Aorta (tissue), 5 donors: ENCODE measurements at places on chromosomes 1 and 21. TPM values are rescaled to one million over a fixed set of nuclear protein-coding genes. Genes with fewer than 3 reads are reported as not detected.

- H3K36me3 ChIP-seq = no peaks in the 10 kb centered on the region
- H3K27ac ChIP-seq = no peak overlapping the region
- H3K27me3 ChIP-seq = no peaks in the 10 kb centered on the region
- DNase-seq = peak; percentile 67
- H3K4me1 ChIP-seq = no peaks in the 10 kb centered on the region
These were observed 22.1 kb upstream of the NPHP4 start for GRCh38 chr1:6014130-6014999.

DNA sequence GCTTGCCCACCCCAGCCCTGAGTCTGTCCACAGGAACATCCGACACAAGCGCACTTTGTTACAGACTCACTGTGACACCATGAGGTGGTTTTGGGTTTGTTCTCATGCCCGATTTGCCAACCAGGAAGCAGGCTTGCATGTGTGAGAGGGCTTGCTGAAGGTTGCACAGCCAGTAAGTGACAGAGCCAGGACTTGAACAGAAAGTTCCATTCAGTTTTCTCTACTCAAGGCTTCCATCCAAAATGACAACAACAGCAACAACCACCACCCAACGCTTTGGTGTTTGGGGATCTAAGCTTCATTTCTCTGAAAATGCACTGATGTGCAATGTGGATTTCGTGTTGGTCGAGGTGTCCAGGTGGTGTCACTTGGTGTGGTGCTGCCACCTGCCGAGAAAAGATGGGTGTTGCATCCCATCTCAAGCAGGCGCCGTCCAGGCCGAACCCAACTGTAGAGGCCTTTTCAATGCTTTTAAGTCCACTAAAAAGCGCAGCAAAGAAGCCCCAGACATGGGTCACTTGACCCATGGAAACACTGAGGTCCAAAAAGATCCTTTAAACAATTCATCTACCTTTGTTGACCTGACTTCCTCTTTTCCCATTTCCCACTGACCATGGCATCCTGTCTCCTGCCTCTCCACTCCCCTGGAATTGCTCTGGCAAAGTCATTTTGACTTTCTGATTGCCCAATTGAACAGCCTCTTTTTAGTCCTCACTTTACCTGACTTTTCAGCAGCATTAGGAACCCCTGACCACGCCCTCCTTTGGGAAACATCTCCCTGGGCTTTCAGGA, 12.2 kb downstream of the CITED4 start:
- no peaks in the 10 kb centered on the region for H3K4me1 ChIP-seq
- no peak overlapping the region for H3K4me3 ChIP-seq
- peak; percentile 74 for DNase-seq
- H3K36me3 ChIP-seq = no peaks in the 10 kb centered on the region
- H3K27me3 ChIP-seq = no peaks in the 10 kb centered on the region

DNA sequence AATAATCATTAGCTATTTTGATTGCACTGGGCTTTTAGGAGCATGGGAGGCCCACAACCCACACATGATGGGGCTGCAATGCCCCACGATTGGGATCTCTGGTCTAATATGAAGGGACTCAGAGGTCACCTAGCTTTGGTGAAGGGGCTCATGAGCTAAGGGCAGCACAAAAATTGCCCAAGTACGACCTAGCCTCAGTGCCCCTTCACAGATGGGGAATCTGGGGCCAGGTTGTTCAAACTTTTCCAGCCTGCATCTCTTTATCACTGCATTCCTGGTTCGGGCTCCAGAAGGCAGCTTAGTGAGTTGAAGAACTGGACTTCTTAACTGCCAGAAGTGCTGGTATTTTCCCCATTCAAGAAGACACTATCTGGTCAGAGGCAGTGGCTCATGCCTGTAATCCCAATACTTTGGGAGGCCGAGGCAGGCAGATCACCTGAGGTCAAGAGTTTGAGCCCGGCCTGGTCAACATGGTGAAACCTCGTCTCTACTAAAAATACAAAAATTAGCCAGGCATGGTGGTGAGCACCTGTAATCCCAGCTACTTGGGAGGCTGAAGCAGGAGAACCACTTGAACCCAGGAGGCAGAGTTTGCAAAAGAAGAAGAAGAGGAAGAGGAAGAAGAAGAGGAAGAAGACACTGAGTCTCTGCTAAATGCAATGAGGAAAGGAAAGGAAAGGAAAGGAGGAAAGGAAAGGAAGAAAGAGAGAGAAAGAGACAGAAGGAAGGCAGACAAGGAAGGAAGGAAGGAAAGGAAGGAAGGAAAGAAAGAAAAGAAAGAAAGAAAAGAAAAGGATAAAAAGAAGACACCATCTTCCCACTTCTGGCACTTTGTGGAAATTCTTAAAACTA, 258.5 kb upstream of the IRF2BP2 start:
- no peak for DNase-seq
- no peaks in the 10 kb centered on the region for H3K4me1 ChIP-seq
- H3K27ac ChIP-seq = no peak overlapping the region
- H3K4me3 ChIP-seq = no peak overlapping the region

- H3K27ac ChIP-seq = no peak overlapping the region
- no peak overlapping the region for H3K4me3 ChIP-seq
- no peaks in the 10 kb centered on the region for H3K36me3 ChIP-seq
- H3K27me3 ChIP-seq = peaks cover 1% of the 10 kb centered on the region
These were observed 14.9 kb downstream of the TTC34 start for GRCh38 chr1:2786329-2787162.

DNA sequence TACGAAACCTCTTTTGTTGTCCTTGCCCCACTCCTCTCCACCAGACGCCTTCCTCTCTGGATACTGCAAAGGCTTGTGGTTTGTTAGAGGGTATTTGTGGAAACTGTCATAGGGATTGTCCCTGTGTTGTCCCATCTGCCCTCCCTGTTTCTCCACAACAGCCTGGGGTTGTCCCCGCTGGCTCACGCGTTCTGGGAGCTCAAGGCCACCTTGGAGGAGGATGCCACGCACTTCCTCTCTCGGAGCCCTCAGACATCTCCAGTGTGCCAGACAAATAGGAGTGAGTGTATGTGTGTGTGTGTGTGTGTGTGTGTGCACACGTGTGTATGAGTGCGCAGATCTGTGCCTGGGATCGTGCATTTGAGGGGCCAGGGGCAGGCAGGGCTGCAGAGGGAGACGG, 37.6 kb upstream of the IL19 start:
- no peak overlapping the region for H3K4me3 ChIP-seq
- H3K27me3 ChIP-seq = no peaks in the 10 kb centered on the region
- no peak for DNase-seq
- H3K27ac ChIP-seq = no peak overlapping the region
- no peaks in the 10 kb centered on the region for H3K4me1 ChIP-seq

DNA sequence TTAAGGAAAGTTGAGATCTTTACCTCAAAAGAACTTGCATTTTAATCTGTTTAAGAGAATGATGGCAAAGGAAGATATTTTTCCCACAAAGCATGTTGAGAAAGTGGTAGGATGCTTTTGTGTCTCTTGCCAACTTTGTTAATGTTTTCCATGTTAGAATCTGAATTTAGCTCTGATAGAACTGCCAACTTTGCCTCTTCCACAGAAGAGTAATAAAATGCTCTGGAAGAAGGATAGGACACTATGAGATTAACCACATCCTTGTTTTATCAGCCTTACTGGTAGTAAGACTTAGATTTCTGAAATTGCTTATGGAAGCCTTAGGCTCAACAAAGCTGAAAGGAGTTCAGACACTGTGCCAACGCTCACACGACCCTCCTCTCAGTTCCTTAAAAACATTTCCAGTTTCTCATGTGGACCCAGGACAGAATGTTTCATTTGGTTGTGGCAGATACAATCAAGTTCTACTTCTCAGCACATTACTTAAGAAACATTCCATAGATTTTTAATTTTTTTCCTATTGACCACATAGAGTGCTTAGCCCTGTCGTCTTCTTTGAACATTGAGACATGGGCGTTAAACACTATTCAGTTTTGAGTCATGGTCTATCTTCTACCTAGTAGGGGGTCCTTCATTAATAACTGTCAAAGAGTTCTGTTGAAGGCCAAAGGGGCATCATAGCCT, 59.0 kb downstream of the MTR start:
- no peak for DNase-seq
- H3K27ac ChIP-seq = no peak overlapping the region
- no peaks in the 10 kb centered on the region for H3K4me1 ChIP-seq
- H3K4me3 ChIP-seq = no peak overlapping the region
- H3K27me3 ChIP-seq = no peaks in the 10 kb centered on the region
- H3K36me3 ChIP-seq = no peaks in the 10 kb centered on the region

DNA sequence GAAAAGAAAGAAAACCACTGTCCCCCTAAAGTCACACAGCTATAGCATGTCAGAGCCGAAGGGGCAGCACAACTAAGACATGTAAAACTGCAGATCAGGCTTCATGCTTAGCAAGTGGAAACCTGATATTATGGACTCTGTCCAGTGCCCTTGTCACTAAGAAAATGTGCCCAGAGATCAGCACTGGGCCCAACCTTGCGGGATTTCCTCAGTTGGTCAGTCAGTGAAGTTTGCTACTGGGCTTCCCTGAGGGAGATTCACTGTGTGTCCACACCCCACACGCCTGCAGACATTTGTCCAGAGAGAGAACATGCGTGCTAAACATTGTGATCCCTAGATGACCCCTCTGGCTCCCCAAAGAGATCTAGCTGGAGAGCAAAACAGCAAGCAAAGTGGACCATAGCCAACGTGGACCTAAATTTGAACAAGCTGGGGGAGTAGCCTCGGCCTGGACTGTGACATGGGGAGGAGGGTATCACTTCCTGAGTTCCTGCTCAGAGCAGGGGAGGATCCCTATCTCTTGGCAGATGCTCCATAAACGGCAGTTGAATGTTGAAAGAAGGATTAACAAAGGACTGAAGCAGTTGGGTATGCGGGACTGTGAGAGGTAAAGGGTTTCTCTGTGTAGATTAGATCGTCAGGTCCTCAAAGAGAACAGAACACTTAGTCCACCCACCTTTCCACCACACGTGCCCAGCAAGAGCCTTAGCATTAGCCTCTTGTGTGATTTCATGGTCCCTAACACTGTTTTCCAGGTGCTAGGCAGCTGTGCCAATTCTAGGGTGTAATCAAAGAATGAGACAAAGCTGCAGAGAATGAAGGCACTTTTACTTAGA, 53.6 kb downstream of the GLUL start:
- DNase-seq = no peak
- no peaks in the 10 kb centered on the region for H3K4me1 ChIP-seq
- no peak overlapping the region for H3K4me3 ChIP-seq
- no peaks in the 10 kb centered on the region for H3K36me3 ChIP-seq
- H3K27me3 ChIP-seq = no peaks in the 10 kb centered on the region

DNA sequence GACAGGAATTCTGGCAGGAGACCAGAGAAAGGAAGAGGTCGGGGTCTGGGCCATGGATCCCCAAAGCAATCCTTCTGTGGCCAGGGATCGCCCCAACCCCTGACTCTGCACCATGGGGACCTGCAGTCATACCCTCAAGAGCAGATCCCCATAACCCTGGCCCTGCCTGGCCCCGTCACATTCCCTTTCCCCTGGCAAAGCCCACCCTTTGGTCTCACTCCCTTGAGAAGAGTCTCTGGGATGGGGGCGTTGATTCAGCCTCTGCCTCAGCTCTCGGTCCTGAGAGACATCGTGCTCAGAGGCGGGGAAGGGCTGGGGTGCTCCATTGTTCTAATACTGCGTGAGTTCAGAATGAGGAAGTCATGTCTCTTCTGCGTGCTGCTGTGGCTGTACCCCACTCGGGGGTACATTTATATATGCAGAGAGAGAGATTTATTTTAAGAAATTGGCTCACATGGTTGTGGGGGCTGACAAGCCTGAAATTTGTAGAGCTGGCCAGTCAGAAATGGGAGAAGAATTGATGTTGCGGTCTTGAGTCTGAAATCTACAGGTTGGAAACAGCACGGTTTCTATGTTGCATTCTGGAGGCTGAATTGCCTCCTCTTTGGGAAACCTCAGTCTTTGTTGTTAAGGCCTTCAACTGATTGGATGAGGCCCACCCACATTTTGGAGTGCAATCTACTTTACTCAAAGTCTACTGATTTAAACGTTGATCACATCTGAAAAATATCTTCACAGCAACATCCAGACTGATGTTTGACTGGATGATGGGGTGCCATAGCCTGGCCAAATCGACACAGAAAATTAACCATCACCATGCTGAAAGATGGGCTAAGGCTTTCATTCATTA, 4.2 kb upstream of the PADI2 start:
- H3K36me3 ChIP-seq = no peaks in the 10 kb centered on the region
- no peak overlapping the region for H3K27ac ChIP-seq
- no peak overlapping the region for H3K4me3 ChIP-seq
- H3K27me3 ChIP-seq = no peaks in the 10 kb centered on the region
- DNase-seq = no peak
- H3K4me1 ChIP-seq = no peaks in the 10 kb centered on the region

GRCh38 chr1:61186753-61187152, 104.4 kb downstream of the NFIA start:
- no peaks in the 10 kb centered on the region for H3K27me3 ChIP-seq
- no peaks in the 10 kb centered on the region for H3K36me3 ChIP-seq
- H3K4me1 ChIP-seq = peaks cover 8% of the 10 kb centered on the region
- peak overlapping the region; percentile 61 for H3K27ac ChIP-seq
- DNase-seq = no peak
- H3K4me3 ChIP-seq = no peak overlapping the region

The BATF3 gene
- total RNA-seq = 5.5 TPM

The COL11A1 gene
- total RNA-seq = 0.29 TPM

The BRWD1 gene
- 41.8 TPM for total RNA-seq
